Brain pericyte (primary cell): ENCODE measurements at places on chromosomes 11 and 22.

DNA sequence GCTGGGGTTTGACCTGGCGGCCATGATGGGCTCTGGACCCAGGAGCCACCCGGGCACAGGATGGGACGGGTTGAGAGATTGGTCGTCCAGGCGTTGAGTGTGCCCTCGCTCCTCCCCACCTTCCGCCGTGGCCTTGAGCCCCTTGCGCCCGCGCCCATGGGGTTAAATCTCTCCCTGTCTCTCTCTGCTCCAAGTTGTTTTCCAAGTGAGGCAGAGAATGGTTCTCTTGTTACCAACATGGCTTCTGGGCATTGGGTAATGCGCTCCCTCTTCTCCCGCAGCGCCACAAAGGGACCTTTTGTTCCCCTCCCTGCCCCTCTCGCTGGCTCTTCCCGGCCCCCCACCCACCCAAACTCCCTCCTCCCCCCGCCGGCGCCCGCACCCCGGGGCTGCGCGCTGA lies 18.8 kb upstream of the PICK1 start:
- DNase-seq = no peak

- no peak for DNase-seq
Observed at GRCh38 chr11:28512143-28512756, 404.1 kb downstream of the METTL15 start.

DNA sequence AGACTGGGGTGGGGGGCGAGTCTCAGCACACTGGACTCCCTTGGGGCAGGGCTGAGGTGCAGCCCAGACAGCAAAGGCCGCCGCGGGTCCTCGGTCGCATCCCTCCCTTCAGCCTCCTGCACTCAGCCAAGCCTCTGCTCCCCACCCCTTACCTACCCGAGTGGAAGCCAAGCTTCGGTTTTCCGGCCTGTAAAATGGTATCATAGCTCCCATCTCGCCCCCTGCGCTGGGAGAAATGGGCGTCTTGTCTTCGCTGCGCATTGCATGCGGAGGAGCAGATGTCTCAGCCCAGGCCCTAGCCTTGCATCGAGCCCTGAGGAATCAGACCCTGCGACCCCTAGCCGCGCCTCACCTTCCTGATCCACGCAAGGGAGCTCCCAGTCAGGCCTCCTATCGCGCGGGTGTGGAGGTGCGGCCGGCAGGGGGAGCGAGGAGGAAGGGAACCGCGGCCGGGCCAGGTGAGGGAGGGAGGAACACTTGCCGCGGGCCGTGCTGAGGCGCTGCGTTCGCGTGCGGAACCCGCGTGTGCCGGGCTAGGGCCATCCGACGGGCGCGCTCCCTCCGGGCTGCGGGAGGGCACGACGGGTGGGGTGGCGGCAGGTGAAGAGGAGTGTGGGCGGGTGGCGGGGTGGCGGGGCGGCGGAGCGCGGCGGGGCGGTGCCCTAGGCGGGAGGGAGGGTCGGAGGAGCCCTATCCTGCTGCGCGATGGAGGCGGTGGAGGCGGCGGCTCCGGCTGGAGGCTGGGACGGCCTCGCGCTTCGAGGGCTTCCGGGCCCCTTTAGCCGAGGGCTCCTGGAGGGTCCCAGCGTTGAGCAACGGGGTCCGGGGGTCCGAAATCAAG lies 4.1 kb upstream of the TBX1 start:
- no peak for DNase-seq

GRCh38 chr22:37343863-37344734 lies 61.8 kb downstream of the CYTH4 start:
- DNase-seq = no peak

DNA sequence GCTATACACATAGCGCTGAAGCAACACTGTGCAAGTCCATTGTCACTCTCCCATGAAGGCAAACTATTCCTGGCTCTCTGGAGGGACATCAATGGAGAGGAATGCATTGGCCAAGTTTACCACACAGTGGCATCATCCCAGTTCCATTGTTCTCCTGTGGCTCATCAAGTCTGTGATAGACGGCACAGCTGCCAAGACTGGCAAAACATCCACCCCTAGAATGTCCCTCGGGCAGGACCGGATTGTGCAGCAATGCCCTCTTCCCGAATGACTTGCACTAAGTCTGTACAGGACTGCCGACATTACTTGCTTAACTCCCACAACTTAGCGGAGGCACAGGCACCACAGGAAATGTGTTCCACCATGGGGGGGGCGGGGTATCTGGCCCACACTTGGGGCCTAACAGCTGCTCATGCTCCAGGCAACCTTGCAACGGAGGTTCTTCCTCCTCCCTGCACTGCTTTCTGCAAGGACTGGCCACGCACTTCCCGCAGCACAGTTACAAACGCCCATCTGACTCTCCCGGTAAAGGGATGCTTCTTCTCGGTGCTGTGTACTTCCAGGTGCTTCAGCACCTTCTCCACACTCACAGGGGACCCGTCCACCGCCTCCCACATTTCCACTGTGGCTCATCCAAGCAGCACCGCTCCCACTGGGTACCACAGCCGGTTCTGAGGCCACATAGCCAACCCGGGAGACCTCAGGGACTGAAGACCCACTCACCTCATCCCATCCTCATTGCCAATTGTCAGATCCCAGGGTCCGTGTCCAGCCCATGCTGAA lies 1309.6 kb upstream of the RAG2 start:
- no peak for DNase-seq

DNA sequence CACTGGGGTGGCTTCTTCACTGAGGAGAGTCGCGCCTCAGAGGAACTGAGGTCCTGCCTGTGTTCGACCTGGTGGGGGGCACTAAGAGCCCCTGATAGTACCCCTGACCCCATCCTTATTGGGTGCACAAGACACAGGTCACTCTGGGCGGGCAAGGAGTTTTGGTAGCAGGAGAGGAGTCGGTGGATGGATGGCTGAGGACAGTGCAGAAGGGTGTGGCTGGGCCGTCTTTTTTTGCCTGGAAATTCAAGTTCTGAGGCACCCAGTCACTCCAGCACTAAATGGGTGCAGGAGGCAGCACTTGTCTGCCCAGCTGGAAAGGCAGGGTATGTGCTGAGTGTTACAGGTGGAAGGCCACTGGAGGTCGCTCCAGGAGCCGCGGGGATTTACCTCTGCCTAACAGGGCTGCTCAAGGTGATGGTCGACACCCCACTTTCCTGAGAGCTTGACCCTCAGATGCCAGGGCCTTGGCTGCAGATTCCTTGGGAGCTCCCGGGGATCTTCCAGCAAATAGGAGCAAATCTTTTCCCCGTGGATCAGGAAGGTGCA lies 960 bp downstream of the TSSC4 start:
- DNase-seq = no peak

DNA sequence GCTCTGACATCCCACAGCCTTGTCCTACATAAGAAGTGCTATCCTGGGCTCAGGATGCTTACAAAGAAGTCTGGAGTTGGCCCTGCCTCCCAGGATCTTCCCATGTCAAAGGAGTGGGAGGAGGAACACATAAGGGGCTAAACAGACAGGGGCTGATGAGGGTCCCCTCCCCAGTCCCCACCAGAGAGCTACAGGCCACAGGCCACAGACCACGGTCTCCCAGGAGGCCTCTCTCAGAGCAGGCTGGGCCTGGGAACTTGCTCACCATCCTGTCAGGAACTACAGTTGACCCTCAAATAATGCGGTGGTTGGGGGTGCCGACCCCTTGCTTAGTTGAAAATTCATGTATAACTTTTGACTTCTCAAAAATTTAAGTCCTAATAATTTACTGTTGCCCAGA lies 315.5 kb downstream of the NTM start:
- no peak for DNase-seq

DNA sequence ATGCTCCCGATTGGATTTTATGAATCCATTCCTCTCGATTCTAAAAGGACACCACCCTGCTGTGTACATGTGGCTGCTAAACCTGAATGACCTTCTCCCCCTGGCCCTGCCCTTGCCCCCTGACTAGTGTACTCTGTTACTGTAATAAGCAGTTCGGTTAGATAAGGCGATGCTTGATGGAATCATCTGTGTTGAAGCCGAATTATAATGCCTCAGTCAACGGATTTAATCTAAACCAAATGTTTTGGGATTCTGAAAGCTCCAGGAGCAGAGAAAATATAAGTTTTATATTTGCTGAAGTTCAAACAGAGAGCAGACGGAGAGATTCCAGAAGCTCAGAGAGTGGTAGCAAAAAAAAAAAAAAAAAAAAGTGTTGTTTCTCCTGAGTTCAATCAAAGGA lies 275.4 kb upstream of the MPPED2 start:
- DNase-seq = no peak

DNA sequence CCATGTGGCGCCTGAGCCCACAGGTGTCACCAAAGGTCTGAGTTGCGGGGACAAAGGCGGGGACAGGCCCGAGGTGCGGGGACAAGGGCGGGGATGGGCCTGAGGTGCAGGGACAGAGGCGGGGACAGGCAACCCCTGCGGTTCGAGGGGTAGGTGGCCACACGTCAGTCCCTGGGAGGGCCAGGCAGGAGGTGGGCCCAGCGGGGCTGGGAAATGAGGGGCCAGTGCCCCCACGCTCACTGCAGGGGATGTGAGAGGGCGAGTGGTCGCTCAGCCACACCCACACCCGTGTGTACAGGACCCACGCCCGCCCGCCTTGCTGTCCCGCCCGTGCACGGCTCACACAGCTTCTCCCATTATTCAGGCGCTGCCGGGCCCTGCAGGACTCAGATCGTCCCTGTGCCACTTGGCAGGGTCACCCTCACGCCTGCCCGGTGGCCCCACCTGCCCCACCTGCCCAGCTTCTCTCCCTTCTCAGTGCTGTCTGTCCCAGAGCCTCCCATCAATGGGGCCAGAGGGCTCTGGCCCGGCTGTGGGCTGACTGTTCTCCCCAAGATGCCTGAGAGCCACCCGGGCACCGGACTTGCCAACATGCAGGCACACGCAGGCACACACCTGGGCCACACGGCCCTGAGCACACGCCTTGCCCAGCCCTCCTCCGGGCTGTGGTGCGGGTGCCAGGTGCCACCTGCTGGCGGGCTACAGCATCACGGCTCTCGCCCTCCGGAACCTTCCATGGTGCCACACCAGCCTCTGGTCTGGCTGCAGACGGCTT lies 14.2 kb upstream of the MUC6 start:
- no peak for DNase-seq
